ENCODE measurements at places on chromosomes 12 and 14.

GRCh38 chr12:24902511-24903328 is 46.2 kb downstream of the BCAT1 start:
- DNase-seq = no peak

- DNase-seq = no peak
Observed at GRCh38 chr12:12811343-12811742, 1.8 kb upstream of the DDX47 start.

DNA sequence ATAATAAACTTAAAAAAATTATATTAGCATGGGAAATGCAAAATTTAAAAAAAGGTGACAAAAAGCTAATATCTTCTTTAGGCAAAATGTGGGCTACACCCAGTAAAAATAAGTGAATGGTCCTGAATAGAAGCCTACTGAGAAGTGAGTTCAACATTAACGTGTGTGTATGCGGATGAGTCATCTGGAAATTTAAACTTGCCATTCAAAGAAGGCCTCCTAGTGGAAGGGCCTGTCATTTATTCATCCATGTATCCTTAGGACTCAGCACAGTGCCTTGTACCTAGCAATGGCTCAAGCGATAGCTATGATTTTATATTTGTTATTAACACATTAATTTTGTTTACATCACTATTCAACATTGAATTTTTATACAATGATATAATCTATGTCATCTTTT is 226.2 kb downstream of the NUBPL start:
- DNase-seq = no peak

DNA sequence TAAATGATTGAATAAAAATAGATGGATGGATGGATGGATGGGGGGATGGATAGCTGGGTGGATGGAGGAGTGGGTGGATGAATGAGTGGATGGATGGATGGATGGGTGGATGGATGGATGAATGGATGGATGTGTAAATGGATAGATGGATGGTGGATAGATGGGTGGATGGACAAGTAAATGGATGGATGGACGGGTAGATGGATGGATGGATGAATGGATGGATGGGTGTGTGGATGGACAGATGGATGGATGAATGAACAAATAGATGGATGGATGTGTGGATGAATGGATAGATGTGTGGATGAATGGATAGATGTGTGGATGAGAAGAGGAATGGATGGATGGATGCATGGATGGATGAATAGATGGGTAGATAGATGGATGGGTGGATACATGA is 490.8 kb downstream of the VRK1 start:
- DNase-seq = no peak

- DNase-seq = no peak
Observed at GRCh38 chr14:23421594-23421993, 13.5 kb upstream of the MYH6 start.

DNA sequence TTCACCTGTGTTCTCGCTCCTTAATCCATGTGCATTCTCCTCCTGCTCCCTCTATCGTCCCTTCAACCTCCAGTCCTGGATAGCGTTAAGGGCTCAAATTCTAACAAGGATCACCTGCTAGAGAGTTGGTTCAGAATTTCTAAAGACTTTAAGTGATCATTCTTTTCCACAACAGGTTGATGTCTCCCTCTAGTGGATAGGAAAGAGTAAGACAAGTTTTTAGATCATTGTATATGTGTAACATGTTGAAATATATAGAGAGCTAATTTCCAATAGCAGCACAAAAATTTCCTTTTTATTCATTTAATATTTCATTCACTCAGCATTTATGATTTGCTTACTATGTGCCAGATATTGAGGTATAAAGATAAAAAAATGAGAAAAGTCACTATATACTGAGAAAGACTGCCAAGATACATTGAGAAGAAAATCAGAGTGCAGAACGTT is 9.3 kb upstream of the ESR2 start:
- DNase-seq = peak; percentile 65

DNA sequence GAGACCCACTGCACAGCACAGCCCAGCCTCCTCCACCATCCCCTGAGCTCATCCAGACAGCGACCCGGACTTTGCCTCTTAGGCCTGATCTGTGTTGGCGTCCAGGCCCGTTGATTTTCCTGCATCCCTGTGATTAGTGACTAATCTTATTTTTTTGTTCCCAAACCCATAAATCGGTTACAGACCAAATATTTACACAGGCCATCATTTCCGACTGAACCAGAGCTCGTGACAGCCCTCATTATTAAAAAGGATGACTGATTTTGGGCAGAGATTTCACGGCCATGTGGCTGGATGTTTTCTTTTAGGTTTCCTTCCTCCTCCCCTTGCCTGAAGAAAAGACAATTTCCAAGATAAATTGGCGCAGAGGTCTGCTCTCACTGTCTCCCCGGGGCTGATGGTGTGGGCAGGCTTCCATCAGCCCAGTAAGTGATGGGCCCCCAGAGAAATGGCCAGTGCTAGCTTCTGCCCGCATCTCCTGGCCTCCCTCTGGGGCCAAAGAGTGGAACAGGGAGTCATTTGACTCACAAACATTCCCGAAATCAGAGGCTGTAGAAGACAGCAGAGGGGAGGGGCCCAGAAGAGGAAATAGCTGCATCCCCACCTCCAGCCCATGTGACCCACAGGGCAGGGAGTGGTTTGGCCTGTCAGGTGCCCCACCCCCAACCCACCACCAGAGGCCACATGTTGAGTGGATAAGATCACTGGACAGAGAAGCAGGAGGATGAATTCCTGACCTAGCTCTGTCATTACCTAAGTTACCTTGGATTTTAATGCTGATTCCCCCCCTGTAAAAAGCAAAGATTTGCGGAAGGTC is 283.5 kb downstream of the KSR2 start:
- DNase-seq = peak; percentile 3

GRCh38 chr14:94307410-94307992 is 14.4 kb upstream of the SERPINA10 start:
- DNase-seq = peak; percentile 60

GRCh38 chr12:91316907-91317269 is 134.3 kb upstream of the DCN start:
- no peak for DNase-seq

DNA sequence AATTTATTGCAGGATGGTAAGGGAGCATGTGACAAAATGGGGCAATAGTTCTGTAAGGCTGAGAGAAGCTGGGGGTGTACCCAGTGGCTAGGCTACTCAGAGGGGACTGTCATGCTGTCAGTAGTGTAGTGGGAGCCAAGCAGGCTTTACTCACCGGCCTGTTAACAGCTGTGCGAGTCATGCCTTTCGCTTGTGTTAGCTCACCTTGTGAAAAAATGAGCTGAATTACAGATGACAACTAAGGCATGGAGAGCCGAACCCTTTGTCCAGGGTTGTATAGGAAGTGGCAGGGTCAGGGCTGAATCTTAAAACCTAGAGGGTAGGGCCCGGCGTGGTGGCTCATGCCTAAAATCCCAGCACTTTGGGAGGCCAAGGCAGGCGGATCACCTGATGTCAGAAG is 37.9 kb downstream of the SH2B3 start:
- DNase-seq = no peak

- no peak for DNase-seq
Observed at GRCh38 chr14:89231426-89232113, 185.5 kb downstream of the FOXN3 start.

DNA sequence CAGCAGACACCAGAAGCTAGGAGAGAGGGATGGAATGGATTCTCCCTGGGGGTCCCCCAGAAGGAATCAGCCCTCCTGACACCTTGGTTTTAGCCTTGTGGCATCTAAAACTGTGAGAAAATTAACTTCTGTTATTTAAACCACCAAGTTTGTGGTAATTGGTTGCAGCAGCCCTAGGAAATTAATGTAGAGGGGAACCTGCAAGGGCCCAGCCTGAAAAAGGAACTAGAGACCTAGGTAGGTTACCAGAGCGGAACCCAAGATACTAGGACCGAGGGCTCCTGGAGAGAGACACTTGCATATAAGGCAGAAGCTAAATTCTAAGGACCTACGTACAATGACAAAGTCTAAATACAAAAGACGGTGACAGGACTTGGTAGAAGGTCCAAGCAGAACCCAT is 8.1 kb upstream of the DENND5B start:
- peak; percentile 72 for DNase-seq

DNA sequence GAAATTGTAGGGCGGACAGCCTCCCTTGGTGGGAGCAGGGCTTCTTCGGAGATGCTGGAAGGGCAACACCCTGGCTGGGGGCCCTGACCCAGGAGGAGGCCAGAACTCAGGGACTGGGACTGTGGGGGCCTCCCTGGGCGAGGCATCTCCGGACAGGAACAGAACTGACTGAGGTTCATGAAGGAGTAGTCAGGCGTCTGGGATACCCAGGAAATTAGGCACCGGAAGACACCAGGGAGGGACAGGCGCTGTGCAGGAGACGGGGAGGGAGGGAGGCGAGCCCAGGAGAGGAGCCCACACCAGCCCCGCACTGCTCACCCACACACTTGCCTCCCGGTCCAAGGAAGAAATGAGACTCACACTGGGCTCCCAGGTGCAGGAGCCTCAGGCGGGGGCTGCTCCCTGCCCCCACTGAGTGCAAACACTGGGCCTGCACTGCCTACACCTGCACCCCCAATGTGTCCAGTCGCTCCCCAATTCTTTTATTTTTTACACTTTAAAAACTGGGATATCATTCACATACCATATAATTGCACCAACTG is 262.6 kb upstream of the SFSWAP start:
- no peak for DNase-seq

DNA sequence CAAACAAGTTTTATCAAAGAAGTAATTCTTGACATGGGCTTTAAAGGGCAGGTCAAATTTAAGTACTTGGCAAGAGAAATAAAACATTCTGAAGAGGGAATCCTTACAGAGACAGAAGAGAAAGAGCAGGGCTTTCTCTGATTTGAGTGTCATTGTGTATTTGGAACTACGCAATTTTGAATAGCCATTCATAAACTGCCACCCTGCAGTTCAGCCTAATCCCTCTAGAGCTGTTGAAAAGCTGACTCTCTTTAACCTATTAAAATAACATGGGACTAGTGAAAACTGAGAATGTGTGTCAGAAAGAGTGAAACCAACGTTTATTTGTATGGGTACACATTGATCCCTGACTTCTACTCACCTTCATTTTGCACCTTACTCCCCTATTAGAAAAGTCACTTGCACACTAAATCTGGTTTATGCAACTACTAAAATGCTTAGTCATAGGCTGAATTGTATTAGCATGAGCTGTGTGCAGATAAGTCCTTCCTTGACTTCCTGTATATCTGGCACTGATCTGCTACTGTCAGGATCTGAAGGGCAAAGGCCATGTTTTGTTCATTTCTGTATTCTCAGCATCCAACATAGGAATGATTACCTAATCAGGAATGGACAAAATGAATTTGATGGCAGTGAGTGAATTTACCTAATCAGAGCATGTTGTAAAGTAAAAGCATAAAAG is 458.9 kb downstream of the NOVA1 start:
- DNase-seq = no peak

- DNase-seq = no peak
Observed at GRCh38 chr12:119836781-119837180, 40.3 kb downstream of the CIT start.

DNA sequence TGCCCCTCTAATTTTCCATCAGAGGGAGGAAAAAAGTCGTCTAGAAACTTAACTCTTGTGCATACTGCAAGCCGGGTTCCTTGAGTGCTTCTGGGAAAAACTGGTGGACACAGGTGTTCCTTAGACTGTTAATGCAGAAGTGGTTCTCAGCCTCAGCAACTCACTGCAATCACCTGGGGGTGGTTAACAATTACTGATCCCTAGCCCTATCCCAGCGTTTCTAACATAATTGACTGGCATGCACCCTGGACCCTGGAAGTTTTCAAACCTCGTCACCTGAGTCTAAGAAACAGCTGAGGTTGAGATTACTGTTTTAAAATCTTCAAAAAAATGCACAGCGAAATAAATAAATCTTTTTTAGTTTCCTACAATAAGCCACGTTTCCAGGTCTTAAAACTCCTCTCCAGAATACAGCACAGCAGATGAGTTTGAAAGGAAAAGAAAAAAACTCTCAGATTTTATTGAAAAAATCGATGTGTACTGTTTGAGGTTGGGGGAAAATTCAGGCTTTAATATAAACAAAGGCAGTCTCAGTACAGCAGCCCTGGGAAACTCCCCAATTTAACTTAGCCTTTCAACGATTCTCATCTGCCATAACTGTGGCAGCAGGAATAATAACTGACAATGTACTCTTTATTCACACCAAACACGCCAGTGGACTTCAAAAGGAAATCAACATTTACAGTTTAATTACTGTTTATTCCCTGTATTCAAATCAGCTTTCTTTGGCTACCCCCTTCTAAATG is 45.4 kb downstream of the PHLDA1 start:
- no peak for DNase-seq

GRCh38 chr12:121939992-121940766 is 21.8 kb downstream of the CFAP251 start:
- DNase-seq = no peak

- no peak for DNase-seq
Observed at GRCh38 chr14:20486684-20487395, 17.6 kb downstream of the PNP start.

GRCh38 chr12:125470838-125471783 is 405.9 kb downstream of the AACS start:
- DNase-seq = no peak

DNA sequence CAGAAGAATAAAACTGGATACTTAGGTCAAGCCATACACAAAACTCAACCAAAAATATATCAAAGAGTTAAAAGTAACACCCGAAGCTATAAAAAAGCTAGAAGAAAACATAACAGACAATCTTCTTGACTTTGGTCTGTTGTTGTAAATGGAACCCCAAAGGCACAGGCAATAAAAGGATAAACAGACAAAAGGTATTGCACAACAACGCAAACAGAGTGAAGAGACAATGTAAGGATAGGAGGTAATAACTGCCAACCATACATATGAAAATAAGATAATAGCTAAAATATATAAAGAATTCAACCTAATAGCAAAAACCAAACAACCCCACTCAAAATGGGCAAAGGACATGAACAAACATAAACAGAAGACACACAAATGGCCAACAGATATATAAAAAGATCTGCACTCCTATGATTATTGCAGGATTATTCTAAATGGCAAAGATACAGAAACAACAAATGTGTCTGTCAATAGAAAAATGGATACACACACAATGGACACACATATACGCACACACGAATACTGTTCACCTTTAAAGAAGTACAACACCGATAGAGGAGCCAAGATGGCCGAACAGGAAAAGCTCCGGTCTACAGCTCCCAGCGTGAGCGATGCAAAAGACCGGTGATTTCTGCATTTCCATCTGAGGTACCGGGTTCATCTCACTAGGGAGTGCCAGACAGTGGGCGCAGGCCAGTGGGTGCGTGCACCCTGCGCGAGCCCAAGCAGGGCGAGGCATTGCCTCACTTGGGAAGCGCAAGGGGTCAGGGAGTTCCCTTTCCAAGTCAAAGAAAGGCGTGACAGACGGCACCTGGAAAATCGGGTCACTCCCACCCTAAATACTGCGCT is 1137.1 kb downstream of the FSCB start:
- no peak for DNase-seq

Measured in NAMALWA (cell line).